Smooth muscle cell of the umbilical artery (primary cell): ENCODE measurements at places on chromosomes 7 and 10. TPM values are rescaled to one million over a fixed set of nuclear protein-coding genes. Genes with fewer than 3 reads are reported as not detected.

COL17A1 gene
- 0.30 and 3.1 TPM in 2 replicates for total RNA-seq

EGR2 gene
- total RNA-seq = 2.3 and 4.8 TPM in 2 replicates

MYO1G gene
- under 0.01 and 0.05 TPM in 2 replicates for total RNA-seq

GPR146 gene
- 3.8 and 7.7 TPM in 2 replicates for total RNA-seq

HTR7 gene
- 11.0 and 22.9 TPM in 2 replicates for total RNA-seq

ERV3-1 gene
- total RNA-seq = 10.1 and 11.9 TPM in 2 replicates

AMPH gene
- total RNA-seq = 1.4 and 2.4 TPM in 2 replicates

CHN2 gene
- 0.28 and 1.5 TPM in 2 replicates for total RNA-seq

STEAP1 gene
- total RNA-seq = 12.5 and 20.5 TPM in 2 replicates

TCAF2 gene
- 1.8 and 2.4 TPM in 2 replicates for total RNA-seq

TAC1 gene
- not detected in 2 replicates for total RNA-seq

LSM8 gene
- total RNA-seq = 23.0 and 32.4 TPM in 2 replicates

ANKRD22 gene
- total RNA-seq = not detected in 2 replicates

AZGP1 gene
- total RNA-seq = 0.32 TPM in 1 of 2 replicates, not detected in the other

SERPINE1 gene
- total RNA-seq = 2,093 and 7,246 TPM in 2 replicates

HBP1 gene
- 64.5 and 100 TPM in 2 replicates for total RNA-seq

ADAM22 gene
- 0.89 and 1.8 TPM in 2 replicates for total RNA-seq

ZNF438 gene
- 2.3 and 2.7 TPM in 2 replicates for total RNA-seq

C10orf105 gene
- total RNA-seq = not detected in 2 replicates

POLR2J2 gene
- total RNA-seq = 2.3 and 2.7 TPM in 2 replicates

CRYGN gene
- not detected in 2 replicates for total RNA-seq

ANKRD1 gene
- 6.2 and 56.1 TPM in 2 replicates for total RNA-seq

GTF2IRD1 gene
- 19.0 and 23.2 TPM in 2 replicates for total RNA-seq

TLL2 gene
- under 0.01 and 0.60 TPM in 2 replicates for total RNA-seq

CUX1 gene
- total RNA-seq = 134 and 140 TPM in 2 replicates

EVX1 gene
- total RNA-seq = 0.09 TPM in 1 of 2 replicates, not detected in the other

UBE2H gene
- 77.5 and 88.6 TPM in 2 replicates for total RNA-seq

LSM5 gene
- total RNA-seq = 20.2 and 22.0 TPM in 2 replicates

KLF6 gene
- 11.3 and 35.9 TPM in 2 replicates for total RNA-seq

NKX1-2 gene
- not detected in 2 replicates for total RNA-seq

NXPH1 gene
- not detected in 2 replicates for total RNA-seq

LMOD2 gene
- total RNA-seq = not detected in 2 replicates

TMEM270 gene
- not detected in 2 replicates for total RNA-seq

XRCC2 gene
- total RNA-seq = 0.30 and 1.8 TPM in 2 replicates

FAM221A gene
- total RNA-seq = 1.2 and 2.0 TPM in 2 replicates

VPS37D gene
- 3.0 and 5.9 TPM in 2 replicates for total RNA-seq

HPS6 gene
- total RNA-seq = 30.6 and 38.2 TPM in 2 replicates

PCBD1 gene
- 31.5 and 42.9 TPM in 2 replicates for total RNA-seq

ALKBH4 gene
- total RNA-seq = 12.3 and 15.7 TPM in 2 replicates

AGR3 gene
- not detected in 2 replicates for total RNA-seq
